ENCODE measurements at places on chromosomes 12 and 14.

DNA sequence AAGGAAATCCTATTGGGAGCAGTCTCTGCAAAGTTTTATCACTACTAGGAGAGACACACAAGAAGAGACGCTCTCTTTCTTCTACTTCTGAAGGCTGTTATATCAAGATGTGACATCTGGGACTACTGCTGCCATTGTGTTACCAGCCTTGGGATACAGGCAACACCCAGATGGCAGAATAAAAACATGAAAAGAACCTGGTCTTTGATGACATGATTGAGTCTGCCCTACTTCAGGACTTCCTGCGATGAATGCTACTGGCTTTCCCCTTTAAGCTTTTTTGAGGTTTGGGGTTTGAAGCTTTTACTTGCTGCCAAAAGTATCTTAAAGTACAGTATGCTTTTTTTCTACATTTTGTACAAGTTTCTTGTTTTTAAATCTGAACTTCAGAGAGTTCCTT, 29.2 kb upstream of the TRHDE start:
- DNase-seq, result no peak

DNA sequence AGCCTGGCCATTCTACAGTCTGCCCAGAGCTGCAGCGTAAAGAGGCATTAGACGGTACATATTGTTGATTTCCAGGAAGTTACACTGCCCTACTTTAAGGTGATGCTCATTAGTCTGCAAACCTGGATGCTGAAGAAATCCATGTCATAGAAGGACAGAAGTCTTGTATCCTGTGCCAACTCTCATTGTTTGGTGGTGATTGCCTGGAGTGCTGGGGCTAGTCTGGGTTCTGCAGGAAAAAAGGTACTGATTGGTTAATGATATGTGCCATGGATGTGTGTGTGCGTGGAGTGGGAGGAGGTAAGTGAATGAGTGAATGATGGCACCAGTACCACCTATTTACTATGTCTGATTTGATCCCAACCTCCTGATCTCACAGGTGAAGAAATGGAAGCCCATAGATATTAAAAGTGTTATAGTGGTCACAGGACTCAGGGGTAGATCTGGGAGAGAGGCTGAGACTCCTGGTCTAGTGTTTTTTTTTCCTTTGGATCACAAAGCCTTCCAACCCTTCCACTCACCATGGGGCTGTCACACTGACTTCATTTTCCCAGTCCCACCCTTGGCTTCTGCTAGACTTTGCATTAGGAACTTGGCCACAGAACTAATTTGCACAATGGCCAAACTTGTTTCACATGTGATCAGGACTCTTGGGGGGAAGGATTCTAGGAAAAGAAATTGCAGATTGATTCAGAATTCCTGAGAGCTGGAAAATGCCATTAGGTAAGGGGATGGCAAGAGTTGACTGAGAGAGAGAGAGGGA, 96.1 kb downstream of the TMX1 start:
- no peak for DNase-seq

DNA sequence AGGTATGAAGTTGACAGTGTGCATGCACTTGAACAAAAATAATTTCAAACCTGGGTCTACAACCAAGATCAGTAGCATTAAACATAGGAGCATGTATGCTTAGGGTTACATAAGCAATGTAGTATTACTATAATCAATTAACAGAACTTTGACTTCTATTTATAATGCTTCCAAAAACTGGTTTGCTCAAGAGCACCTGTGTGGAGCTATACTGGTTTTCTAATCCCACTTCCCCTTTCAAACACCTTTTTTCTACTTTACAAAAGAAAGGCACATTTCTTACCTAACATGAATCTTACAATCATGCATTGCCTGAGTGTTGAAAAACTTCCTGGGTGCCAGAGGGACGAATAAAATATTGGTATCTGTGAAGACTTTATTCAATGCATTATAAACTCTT, 72.7 kb downstream of the EFCAB11 start:
- no peak for DNase-seq

DNA sequence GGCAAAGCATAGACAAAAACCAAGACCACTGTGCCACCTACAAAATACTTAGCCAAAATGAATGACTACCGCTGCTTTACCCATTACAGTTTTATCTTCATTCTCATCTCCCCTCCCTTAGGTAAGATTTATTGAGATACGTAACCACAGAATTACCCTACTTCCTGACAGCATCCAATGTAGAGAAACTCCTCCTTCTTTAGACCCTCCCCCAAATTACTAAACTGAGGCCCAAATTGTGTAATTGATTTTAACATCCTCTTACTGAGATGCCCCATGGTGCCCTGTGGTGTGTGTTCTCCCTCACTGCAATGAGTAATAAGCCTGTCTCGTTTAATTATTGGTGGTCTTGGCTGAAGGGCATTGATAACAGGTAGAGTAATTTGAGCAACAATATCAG, 19.1 kb downstream of the VRK1 start:
- DNase-seq, result no peak

DNA sequence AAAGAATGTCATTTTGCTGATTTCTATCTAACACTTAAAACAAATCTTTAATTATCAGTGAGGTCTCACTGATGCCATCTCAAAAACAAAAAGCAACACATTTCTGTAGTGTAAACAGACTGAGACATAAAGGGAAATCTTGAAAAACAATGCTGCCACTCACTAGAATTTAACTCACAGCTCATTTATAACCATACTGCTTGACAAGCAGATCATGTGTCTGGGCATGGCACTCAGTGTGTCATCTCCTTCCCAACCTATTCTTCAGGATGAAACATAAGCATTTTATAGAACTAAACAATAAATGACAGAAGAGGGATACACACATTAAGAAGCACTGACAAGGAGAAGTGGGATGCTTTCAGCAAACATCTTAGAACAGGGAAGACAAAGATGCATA, 22.4 kb downstream of the ATF7 start:
- DNase-seq, result no peak

DNA sequence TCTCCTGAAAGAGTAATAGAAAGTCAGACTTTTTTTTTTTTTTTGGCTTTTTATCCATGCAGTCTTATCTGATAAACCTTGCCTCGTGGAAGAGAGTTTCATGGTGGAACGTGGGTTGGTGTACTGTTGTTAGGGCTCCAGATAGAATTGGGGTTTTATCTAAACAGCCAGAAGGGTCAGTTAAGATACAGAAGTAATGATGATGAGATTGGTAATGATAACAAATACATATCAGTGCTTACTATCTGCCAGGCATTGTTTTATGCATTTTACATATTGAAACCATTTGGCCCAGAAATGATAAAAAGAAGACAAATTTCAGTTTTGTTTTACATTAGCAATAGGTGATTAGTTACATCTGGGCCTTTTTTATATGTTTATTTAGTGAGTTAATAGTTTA, 372.8 kb upstream of the PRICKLE1 start:
- no peak for DNase-seq

GRCh38 chr14:103483600-103483999, 39.0 kb downstream of the CKB start:
- DNase-seq, result peak; percentile 75

- DNase-seq, result peak; percentile 44
These were observed 396 bp downstream of the FERMT2 start for GRCh38 chr14:52950410-52950897.

All from AG10803 (cell line).